CD14-positive monocyte (primary cell): ENCODE measurements at places on chromosomes 1 and 21. TPM values are rescaled to one million over a fixed set of nuclear protein-coding genes. Genes with fewer than 3 reads are reported as not detected.

The FAM72B gene
- 0.66 and 2.7 TPM in 2 replicates for polyA plus RNA-seq

DNA sequence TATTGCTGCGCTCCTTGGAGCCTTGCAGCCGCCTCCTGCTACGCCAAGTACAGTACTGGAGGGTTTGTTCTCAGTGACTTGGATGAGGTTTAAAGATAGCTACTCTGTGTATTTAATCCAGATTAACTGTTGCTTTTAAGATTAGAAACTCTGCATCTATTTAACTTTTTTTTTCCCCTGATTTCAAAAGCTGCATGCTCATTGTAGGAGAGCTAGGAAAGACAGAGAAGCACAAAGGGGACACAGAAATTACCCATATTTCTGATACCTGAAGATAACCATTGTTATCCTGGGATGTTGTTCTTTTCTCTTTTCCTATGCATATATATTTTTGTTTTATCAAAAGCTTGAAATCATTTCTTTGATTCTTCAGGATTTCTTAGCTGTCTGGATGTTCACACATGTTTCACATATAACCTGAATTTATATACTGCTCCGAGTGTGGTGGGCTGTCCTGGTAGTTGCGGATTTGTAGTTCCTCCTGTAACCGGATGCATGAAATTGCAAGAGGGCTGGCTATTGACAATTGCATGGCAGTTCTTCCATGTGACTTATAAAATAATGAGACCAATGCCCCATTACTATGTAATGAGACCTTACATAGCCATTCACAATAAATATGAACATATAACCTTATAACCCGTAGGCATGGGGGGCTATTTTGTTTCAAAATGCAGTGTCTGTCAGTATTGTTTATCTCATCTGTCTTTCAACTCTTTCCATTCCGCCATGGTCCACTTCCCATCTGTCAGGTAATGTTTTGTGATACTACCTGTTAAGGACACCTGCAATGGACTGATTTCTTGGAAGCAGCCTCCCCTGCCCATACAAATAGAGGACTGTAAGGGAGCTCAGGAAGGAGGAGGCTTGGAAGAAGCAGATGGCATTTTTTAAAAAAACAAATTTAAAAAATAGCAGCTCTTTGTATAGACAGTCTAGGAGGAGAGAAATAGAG lies 1.4 kb downstream of the RAVER2 start:
- DNase-seq, result no peak
- H3K27ac ChIP-seq, result no peak overlapping the region
- H3K4me1 ChIP-seq, result peaks cover 22% of the 10 kb centered on the region
- H3K27me3 ChIP-seq, result peaks cover 11% of the 10 kb centered on the region

GRCh38 chr1:62625415-62625814 lies 28.1 kb downstream of the ANGPTL3 start:
- no peak for DNase-seq
- peaks cover 12% of the 10 kb centered on the region for H3K36me3 ChIP-seq
- no peaks in the 10 kb centered on the region for H3K27me3 ChIP-seq
- no peak overlapping the region for H3K27ac ChIP-seq
- H3K4me1 ChIP-seq, result no peaks in the 10 kb centered on the region
- H3K4me3 ChIP-seq, result no peak overlapping the region

GRCh38 chr1:160459687-160460086 lies 59.3 kb downstream of the VANGL2 start:
- H3K4me1 ChIP-seq, result peaks cover 4% of the 10 kb centered on the region
- DNase-seq, result no peak
- H3K27me3 ChIP-seq, result no peaks in the 10 kb centered on the region
- no peaks in the 10 kb centered on the region for H3K36me3 ChIP-seq
- H3K27ac ChIP-seq, result no peak overlapping the region
- H3K4me3 ChIP-seq, result no peak overlapping the region

The RNF186 gene
- polyA plus RNA-seq, result not detected

The CNKSR1 gene
- not detected for polyA plus RNA-seq

- H3K27ac ChIP-seq, result no peak overlapping the region
- no peaks in the 10 kb centered on the region for H3K27me3 ChIP-seq
- no peak for DNase-seq
- H3K36me3 ChIP-seq, result no peaks in the 10 kb centered on the region
- H3K4me1 ChIP-seq, result no peaks in the 10 kb centered on the region
- no peak overlapping the region for H3K4me3 ChIP-seq
These were observed 226.6 kb upstream of the KAZN start for GRCh38 chr1:14371771-14372497.

DNA sequence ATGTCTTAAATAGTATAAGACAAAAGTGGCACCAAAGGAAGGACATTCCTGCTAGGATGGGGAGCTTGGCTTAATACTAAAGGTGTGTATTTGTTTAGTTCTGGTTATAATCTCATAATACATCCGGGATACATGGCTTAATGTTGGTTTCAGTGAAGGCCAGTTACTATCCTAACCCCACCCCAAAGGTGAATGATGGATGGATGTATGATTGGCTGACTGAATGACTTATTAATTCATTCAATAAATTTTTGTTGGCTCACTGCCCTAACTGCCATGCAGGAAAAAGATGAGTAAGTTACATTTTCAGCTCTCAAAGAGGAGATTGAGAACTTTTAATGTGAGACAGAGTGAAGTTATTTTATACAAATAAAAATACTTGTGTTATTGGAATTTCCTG lies 52.2 kb downstream of the PHACTR4 start:
- peaks cover 8% of the 10 kb centered on the region for H3K4me1 ChIP-seq
- no peak overlapping the region for H3K4me3 ChIP-seq
- H3K27me3 ChIP-seq, result no peaks in the 10 kb centered on the region
- DNase-seq, result no peak
- no peak overlapping the region for H3K27ac ChIP-seq

- no peak for DNase-seq
- no peaks in the 10 kb centered on the region for H3K36me3 ChIP-seq
These were observed 4.1 kb upstream of the NPPB start for GRCh38 chr1:11862890-11863289.

- H3K4me1 ChIP-seq, result no peaks in the 10 kb centered on the region
- no peak for DNase-seq
- no peaks in the 10 kb centered on the region for H3K27me3 ChIP-seq
- H3K36me3 ChIP-seq, result no peaks in the 10 kb centered on the region
These were observed 144.3 kb downstream of the PLPPR5 start for GRCh38 chr1:98860329-98860728.

DNA sequence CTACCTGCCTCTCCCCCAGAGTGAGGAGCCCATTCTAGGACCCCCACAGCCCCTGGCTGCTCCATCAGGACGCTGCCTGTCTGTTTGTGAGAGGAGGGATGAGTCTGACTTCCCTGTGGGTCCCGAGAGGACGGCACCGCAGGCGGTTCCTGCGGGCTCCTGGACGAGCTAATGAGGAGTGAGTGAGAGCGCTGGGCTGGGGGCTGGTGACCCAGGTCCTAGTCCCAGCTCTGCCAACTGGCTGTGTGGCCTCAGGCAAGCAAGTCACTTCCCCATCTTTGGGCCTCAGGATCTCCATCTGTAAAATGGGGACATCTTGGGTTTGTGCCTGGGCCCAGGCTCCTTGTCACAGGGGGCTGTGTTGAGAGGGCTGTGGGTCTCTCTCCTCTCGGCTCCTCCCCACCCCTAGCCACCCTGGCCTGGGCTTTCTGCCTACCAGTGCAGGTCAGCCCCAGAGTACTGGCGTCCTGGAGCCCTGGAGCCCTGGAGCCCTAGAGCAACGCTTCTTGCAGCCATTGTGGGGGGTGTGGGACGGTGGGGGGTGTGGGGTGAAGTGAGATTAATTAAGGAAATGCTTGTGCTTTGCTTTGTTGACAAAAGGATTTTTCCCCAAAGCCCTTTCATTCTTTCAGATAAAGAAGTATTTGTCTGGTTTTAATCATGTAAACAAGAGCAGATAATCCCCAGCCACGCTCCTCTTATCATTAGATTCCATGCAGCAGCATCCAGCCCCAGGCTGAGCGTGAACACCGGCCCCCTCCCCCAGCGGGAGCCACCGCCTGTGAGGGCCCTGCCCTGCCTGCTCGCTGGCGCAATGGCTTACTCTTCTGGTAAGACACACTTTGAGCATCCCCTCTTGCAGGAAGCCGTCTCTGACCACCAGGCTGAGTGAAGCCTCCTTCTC lies 26.8 kb downstream of the SLC1A7 start:
- H3K4me1 ChIP-seq, result peaks cover 9% of the 10 kb centered on the region
